ENCODE measurements at places on chromosomes 2 and 18. TPM values are rescaled to one million over a fixed set of nuclear protein-coding genes. Genes with fewer than 3 reads are reported as not detected.

Gene RNMT
- total RNA-seq = 38.9 TPM

Gene IL1R2
- not detected for total RNA-seq

Gene TEKT4
- total RNA-seq = not detected

Gene IKZF2
- 3.8 TPM for total RNA-seq

Gene ASB18
- not detected for total RNA-seq

Gene ATRAID
- total RNA-seq = 199 TPM

Gene TMEM163
- not detected for total RNA-seq

Gene RNF125
- total RNA-seq = 9.3 TPM

Gene ATP8B1
- 2.9 TPM for total RNA-seq

Gene FIGLA
- total RNA-seq = not detected

Gene TOGARAM2
- total RNA-seq = under 0.01 TPM

Gene FBLN7
- 1.00 TPM for total RNA-seq

Gene PROKR1
- not detected for total RNA-seq

Gene COL6A3
- 47.6 TPM for total RNA-seq

Gene CIAO1
- 170 TPM for total RNA-seq

Measured in melanocyte of skin (primary cell).